ENCODE measurements at places on chromosomes 16 and 17.

DNA sequence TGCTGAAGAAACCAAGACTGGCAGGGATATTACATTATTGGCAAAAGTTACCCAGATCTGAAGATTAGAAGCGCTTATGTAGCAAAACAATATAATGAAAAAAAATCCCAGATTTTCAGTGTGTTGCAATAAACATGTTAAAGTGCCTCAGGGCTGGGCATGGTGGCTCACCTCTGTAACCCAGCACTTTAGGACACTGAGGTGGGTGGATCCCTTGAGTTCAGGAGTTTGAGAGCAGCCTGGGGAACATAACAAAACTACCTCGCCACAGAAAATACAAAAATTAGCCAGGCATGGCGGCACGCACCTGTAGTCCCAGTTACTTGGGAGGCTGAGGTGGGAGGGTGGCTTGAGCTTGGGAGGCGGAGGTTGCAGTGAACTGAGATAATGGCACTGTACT lies 6.8 kb downstream of the ZNF207 start:
- no peak for DNase-seq

DNA sequence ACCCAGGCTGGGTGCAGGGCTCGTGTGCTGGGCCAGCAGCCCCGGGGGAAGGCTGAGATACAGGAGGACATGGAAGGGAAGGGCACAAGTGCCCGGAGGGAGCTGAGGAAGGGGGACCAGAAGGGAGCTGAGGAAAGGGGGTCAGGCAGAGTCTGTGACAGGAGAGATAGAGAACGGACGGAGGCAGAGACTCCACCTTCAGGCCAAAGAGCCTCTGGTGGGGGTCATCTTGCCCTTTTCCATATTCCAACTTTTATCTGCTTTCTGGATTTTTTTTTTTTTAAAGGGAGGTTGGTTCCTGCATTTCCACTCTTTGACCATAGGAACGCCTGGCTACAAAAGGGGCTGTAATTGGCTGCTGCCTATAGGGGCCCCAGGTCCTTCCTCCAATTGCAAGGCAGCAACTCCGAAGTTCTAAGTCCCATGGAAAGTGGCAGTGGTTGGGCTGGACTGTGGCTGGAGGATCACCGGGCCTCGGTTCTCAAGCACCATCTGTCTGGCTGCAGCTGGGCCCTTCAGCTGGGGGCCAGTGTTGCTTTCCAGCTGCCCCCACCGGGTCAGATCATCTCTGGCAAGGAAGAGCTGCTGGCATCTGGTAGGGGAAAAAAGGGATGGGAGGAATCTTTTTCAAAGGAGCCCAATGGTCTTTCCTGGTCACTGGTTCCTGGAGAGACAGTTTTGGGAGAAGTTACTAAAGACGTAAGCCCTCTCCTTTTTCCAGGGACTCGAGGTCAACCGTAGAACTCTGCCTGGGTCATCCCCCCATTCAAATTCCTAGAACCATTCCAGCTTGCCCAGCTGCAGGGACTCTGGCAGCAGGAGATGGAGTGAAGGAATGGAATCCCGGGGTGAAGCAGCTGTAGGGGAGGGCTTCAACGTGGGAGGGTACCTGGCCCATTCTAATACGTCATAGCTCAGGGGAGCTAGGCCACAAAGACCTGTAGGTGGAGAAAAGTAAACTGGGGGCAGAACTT lies 13.1 kb upstream of the MRPS23 start:
- DNase-seq = no peak

DNA sequence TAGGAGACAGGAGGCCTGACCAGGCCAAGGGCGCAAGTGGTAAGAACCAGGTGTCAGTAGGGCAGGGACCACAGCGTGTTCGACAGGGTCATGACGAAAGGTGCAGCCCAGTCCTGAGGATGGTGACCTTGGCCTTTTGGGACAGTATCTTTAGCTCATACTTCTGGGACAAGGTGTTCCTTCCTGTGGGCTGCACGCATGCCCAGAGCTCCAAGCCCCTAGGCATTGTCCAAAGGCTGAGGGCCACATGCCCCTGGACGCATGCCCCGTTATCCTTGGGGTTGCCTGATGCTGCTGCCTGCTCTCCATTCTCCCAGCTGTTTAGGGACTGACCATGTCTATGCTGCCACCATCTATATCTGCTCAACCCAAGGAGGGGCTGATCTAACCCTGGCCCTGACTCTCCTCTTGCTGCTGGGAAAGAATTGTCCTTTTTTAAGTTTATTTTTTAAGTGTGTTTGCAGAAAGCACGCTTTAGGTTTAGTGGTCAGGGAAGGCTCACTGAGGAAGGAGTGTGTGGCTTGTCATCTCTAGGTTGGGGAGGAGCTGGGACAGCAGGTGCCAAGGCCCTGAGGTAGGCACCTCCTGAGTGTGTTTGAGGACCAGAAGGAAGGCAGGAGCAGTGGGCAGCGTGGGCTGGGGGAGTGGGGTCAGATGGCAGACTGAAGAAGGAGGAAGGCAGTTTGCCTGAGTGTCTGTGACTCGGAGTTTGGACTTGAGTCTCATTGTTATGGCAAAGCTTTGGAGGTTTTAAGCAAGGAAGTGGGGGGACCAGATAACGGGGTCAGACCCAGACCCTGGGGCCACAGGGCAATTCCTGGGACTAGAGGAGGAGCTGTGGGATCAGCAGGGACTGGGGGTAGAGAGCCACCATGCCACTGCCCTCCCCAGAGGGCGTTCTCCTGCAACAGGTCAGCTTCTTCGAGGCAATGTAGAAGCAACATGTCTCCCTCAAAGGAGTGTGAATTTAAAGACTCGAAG lies 15.1 kb upstream of the CBX4 start:
- no peak for DNase-seq

GRCh38 chr16:77784441-77785372 lies 3.7 kb upstream of the VAT1L start:
- DNase-seq = no peak

DNA sequence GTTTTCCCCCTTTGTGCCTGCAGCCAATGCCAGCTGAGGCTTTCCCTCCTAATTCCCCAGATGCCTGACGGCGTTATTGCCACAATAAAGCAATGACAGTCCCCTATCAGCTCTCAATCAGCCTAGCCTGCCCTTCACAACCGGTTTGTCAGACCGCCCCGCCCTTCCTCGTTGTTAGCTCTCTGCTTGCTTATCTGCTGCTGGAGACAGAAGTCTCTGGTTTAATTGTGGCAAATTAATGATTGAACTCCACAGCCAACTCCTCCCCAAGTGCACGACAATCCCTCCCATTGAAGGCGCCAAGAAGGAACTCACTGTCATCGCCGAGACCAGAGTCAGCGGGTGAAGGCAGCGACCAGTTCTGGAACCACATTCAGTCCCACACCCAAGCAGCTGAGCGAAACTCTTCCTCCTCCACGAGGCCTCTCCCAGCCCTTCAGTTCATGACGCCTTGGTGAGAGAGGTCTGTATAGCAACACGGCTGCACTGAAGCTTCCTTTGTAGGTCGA lies 474.4 kb downstream of the SLC39A11 start:
- DNase-seq = peak; percentile 19

GRCh38 chr16:71474864-71475263 lies 12.8 kb upstream of the ZNF23 start:
- no peak for DNase-seq

DNA sequence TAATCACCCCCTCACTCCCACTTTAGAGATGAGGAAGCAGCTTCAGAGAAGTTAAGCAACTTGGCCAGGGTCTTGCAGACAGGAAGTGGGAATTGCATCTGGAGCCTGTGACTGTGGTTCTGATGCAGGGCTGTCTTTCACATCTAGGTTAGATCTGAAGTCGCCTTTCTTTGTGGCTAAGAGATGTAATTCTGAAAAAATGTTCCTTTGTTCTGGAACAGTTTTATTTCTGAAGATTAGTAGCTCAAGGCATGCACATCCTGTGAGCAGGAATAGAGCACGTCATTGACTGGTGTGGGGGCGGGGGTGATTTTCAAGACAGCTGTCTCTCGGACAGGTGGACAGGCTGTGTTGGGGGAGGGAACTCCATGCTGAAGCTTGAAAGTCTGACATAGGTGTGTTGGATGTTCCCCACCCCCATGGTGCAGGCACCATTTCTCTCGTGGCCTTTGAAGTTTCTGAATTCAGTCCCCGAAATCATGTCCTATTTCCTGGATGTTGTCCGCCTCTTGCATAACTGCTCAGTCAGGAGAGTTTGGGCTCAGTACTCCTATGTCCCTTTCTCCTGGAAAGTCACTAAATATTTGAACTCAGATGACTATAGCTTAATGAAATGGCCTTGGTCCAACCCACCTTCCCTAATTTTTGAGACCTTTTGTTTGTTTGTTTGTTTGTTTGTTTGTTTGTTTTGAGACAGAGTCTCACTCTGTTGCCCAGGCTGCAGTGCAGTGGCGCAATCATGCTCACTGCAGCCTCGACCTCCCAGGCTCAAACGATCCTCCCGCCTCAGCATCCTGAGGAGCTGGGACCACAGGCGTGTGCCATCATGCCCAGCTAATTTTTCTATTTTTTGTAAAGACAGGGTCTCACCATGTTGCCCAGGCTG lies 21.0 kb upstream of the HERPUD1 start:
- DNase-seq = peak; percentile 19

GRCh38 chr16:87493608-87494280 lies 920 bp upstream of the ZCCHC14 start:
- no peak for DNase-seq

- no peak for DNase-seq
Observed at GRCh38 chr17:29331075-29331707, 37.2 kb upstream of the NUFIP2 start.

DNA sequence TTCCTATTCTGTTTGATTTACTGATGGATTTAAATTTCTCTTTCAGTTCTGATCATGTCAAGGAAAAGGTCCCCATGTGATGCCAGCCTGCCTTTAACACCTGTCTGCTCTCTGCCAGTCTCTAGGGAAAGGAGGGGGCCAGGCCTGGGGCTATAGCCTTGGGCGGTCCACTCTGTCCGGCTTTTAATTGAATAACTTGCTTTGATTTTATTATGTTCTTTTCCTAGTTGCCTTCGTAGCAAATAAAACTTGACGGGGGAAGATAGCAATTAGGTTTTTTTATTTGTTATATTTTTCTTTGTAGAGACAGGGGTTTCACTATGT lies 47.6 kb downstream of the ABAT start:
- no peak for DNase-seq

DNA sequence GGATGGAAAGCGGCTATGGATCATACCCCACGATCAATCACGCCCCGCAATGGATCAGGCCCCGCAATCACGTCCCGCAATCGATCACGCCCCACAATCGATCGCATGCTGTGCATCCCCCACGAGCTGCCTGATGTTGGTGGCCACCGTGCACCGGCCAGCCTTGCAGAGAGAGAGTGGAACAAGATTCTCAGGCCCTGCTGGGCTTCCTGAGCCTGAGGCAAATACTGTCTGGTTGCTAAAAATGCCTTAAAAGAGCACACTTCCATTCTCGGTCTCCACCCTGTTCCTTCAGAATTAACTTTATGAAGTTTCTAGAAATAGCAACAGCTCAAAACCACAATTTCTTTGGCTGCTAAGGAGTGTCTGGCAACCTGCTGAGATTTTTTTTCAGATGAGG lies 81.5 kb downstream of the VPS53 start:
- no peak for DNase-seq

DNA sequence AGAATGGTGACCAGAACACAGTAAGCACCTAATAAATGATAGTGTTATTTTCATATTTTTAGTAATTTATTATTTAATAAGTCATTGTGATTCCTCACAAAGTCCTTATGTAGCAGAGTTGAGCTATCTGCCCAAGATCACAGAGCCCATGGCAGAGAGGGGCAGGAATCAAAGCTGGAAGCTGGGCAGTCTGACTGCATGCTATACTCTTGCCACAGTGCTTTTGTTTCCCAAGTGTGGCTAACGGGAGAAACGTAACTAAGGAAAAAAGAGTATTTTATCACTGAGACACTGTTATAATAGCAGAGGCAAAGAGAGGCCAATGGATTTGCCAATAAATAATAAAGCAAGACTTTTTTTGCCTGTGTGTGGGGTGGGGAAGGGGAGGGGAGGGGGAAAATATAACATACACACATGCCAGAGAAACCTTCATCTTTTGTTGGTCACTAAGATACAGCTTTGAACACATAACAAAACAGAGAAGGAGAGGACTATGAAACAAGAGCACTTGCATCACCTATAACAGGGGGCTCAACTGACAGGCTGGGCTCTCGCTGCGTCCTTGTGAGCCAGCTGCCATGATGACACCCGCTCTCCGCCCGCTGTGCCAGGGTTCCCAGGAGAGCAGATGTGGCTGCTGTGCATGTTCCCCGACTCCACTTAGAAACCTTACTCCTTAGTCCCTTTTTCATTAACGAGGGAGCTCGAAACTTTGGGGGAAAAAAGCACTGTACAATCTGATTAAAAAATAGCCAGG lies 10.1 kb downstream of the CSNK2A2 start:
- DNase-seq = no peak

DNA sequence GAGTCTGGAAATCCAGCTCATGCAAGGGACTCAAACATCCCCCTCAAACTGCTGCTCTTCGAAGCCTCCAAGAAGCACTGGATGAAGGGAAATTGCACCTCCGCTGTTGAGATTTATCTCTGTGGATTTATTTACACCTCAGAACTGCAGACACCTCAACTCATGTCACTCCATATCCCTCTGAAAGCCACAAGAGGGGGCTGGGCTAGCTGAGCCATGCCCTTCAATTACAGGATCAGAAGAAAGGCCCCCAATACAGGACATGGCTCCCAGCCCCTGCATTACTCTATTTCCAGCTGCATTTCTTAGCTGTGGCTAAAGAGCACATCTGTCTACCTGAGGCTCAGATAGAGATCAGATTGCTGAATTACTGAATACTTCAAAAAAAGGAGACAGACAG lies 103.1 kb upstream of the DYNLRB2 start:
- DNase-seq = no peak

GRCh38 chr16:50696575-50697420 lies 3.4 kb downstream of the NOD2 start:
- peak; percentile 62 for DNase-seq

DNA sequence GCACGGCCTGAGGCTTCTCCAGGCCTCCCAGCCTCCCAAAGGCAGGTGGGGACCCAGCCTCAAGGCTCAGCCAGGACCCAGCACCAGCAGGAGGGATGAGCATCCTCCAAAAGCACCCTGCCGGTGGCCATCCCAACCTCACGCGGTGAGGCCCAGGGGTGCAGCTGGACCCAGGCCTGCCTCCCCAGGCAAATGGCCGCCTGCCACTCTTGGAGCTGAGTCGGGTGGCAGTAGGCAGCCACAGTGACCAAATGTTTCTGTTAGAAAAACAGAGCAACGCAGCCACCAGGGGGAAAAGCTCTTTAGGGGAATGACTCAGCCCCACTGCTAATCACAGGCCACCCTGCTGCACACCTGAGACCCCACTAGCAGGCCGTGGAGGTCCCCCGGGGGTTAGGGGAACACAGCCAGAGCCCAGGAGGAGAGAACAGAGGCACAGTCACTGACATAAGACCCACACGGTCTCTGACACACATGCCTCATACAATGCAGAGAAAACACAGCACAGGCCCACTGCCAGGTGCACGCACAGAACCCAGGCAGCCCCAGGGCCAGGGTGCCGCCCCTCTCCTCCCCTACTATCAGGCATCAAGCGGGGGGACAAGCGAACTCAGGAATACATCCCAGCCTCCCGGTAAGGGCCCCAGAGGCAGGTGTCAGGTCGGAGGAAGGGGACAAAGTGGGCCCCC lies 12.4 kb downstream of the BCAR1 start:
- DNase-seq = no peak

DNA sequence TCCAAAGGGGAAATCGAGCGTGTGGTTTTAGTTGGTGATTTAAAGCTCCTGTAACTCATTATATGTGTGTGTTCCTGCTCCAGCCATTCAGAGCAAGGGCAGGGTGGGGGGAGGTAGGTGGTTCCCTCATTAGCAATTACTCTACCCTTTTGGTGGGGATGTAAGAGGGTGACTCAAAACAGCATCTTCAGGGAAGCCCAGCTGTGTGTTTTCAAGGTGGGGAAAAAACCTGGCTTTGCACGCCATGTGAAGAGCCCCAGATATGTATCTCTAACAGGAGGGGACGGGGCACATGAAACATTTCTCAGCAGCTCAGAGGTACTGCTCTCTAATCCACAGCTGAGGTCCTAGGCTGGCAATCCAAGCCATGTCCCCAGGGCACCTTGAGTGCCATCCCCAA lies 241.3 kb upstream of the ZFHX3 start:
- DNase-seq = no peak
